Neural progenitor cell (in vitro differentiated cells): ENCODE measurements at places on chromosomes 3 and 15.

DNA sequence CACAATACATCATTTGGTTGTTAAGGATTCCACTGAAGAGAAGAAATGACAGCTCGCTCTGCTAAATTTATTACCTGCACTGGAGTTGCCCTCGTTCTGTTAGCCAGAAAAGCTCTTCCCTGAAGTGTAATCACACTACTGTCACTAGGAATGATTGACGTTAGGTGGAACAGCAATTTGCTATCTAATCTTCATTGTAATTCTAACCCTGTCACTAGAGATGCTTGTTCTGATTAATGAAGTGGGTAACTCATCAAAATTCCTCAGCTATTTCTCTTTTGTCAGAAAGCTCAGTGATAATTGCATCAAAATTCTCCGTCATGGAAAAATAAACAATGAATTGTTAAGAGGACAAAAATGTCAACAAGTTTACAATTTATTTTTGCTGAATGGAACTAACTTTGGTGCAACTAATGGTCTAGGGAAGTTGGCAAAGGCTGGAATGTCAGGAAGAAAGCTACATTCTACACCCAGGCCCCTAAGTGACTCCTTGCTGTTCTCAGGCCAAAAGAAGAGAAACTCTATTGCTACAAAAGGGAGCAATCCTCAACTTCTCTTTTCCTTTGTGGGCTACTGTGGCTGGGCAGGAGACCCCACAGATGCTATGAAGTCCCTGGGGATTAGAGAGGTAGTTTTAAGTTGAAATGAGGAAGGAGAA is 34.1 kb downstream of the CCDC191 start:
- peaks cover 13% of the 10 kb centered on the region for H3K4me1 ChIP-seq
- no peaks in the 10 kb centered on the region for H3K27me3 ChIP-seq
- no peak overlapping the region for H3K27ac ChIP-seq
- no peaks in the 10 kb centered on the region for H3K36me3 ChIP-seq

- DNase-seq = no peak
- H3K27me3 ChIP-seq = no peaks in the 10 kb centered on the region
- no peaks in the 10 kb centered on the region for H3K36me3 ChIP-seq
- no peak overlapping the region for H3K4me3 ChIP-seq
- peaks cover 25% of the 10 kb centered on the region for H3K4me1 ChIP-seq
Measured at GRCh38 chr3:14458434-14459275, 56.2 kb downstream of the SLC6A6 start.

DNA sequence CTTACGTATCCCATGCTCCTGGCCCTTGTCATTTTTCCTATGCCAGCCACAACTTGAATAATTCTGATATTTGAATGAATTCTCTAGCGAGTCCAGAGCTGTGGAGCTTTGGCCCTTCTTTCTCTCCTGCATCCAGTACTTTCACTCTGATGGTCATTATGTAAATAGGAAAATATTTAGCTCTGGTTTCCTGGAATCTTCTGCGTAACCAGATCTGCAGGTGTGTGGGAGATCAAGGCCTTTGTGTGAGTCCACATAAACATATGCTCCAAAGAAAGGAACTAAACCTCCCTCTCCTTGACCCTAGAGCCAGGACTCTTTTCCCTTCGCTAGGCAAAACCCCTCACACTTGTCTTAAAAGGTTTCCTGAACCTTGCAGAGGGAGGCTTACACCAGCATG is 132.5 kb upstream of the THBS1 start:
- H3K36me3 ChIP-seq = no peaks in the 10 kb centered on the region
- H3K4me1 ChIP-seq = peaks cover 11% of the 10 kb centered on the region
- no peak overlapping the region for H3K4me3 ChIP-seq
- H3K27me3 ChIP-seq = no peaks in the 10 kb centered on the region

- H3K27ac ChIP-seq = no peak overlapping the region
- H3K27me3 ChIP-seq = no peaks in the 10 kb centered on the region
- H3K4me1 ChIP-seq = peaks cover 16% of the 10 kb centered on the region
- no peak for DNase-seq
- no peaks in the 10 kb centered on the region for H3K36me3 ChIP-seq
Measured at GRCh38 chr3:14278265-14278798, 99.7 kb downstream of the LSM3 start.

DNA sequence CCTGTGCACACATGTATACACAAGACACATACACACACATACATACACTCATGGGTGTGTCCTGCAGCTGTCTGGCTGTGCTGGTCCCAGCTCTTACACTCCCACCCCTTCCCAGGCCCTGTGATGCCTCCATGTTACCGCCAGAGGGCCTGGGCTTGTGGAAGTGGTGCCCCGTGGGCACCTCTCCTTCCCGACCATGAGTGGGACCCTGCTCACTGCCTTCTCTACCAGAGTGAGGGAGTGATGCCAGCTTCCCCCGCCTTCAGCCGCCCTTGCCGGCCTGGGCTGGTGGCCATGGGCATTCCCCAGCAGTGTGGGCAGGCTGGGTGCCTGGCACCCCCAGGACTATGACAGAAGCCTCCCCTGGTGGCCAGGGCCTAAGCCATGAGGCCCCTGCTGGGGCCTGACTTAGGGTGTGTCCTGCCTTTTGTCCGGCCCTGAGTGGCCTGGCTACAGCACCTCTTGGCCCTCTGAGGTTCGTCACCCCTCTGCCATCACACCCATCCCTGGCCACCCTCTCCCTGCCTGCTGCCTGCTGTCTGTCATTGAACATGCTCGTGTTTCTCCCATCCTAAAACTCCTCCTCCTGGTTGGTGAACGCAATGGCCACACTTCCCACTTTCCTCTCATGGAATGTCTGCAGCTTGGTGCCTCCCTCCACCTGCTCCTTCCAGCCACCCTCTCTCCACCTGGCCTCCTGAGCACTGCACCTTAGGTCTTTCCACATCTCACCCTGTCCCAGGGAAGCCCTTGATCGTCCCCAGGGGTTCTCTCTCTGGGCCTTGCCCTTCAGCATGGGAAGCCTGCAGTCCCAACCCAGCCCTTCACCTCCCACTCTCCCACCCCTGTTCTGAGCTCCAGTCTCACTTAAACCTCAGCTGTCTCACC is 14.6 kb downstream of the HDAC11 start:
- H3K27ac ChIP-seq = no peak overlapping the region
- H3K4me1 ChIP-seq = peaks cover 4% of the 10 kb centered on the region
- H3K4me3 ChIP-seq = no peak overlapping the region
- DNase-seq = peak; percentile 60

DNA sequence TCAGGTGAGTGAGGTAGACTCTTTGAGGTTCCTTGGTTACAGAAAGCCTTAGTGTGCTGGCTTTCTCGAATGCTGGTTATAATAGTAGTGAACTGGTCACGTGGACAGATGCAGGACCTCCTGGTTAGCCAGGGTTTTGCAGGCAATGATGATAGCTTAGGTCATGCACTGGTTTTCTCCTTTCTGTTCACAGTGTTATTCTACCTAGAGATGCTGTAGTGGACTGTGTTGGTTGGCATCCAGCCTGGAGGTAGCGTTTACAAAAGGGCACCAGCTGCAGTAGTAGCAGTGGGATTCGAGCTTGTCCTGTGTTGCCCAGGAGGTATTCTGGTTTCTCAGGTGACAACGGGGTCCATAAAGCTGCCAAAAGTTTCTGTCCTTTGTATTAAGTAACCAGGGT is 27.0 kb downstream of the PCCB start:
- H3K27me3 ChIP-seq = no peaks in the 10 kb centered on the region
- H3K36me3 ChIP-seq = peaks cover 20% of the 10 kb centered on the region
- H3K4me1 ChIP-seq = no peaks in the 10 kb centered on the region
- H3K27ac ChIP-seq = no peak overlapping the region

DNA sequence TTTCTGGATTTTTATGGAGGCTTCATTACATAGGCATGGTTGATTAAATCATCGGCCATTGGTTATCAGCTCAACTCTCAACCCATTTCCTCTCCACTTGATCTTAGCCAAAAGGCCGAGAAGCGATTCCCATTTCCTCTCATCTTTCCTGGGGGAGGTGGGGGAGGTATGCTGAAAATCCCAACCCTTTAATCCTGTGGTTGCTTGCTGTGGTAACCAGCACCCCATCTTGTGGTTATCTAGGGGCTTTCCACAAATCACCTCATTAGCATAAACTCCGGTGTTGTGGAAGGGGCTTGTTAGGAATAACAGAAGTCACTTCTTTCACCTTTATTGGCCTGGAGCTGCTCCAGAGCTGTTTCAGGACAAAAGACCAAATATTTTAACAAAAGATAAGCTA is 20.9 kb downstream of the PDE8A start:
- H3K36me3 ChIP-seq = no peaks in the 10 kb centered on the region
- H3K27ac ChIP-seq = no peak overlapping the region
- no peaks in the 10 kb centered on the region for H3K27me3 ChIP-seq
- no peak for DNase-seq
- no peak overlapping the region for H3K4me3 ChIP-seq

DNA sequence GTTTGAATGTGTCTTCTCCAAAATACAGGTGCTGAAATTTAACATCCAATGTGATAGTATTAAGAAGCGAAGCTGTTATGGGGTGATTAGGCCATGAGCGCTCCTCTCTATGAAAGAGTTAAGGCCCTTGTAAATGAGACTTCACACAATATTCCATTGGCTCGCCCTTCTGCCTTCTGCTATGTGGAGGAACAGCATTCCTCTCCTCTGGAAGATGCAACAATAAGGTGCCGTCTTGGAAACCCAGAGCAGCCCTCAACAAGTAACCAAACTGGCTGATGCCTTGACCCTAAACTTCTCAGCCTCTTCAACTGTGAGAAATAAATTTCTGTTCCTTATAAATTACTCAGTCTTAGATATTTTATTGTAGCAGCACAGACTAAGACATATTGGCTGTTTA is 874.6 kb downstream of the ROBO1 start:
- H3K27ac ChIP-seq = peak overlapping the region; percentile 20
- H3K27me3 ChIP-seq = no peaks in the 10 kb centered on the region
- H3K36me3 ChIP-seq = no peaks in the 10 kb centered on the region
- DNase-seq = no peak
- H3K4me1 ChIP-seq = peaks cover 73% of the 10 kb centered on the region
